Nephron progenitor cell (in vitro differentiated cells): ENCODE measurements at places on chromosomes 5 and 9.

GRCh38 chr5:6634788-6635430 lies 1.7 kb downstream of the SRD5A1 start:
- H3K36me3 ChIP-seq = peaks cover 19% of the 10 kb centered on the region
- H3K4me1 ChIP-seq = peaks cover 39% of the 10 kb centered on the region
- H3K27ac ChIP-seq = no peak overlapping the region
- DNase-seq = no peak
- H3K27me3 ChIP-seq = peaks cover 3% of the 10 kb centered on the region

DNA sequence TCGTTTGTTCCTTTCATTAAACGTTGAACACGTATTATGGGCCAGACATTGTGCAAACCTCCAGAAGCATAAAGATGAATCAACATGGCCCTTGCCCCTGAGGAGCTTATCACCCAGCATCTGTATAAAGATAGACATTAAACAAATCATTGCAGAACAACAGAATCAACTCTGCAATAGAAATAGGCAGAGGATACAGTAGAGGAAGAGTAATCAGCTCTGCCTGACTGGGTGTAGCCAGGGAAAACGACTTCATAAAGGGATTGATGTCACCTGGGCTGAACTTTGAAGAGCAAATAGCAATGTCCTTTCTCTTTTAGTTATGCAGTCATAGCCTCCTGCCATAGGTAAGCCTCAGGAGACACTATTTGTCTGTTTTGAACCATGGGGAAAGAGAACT lies 13.4 kb downstream of the RGS7BP start:
- H3K36me3 ChIP-seq = no peaks in the 10 kb centered on the region
- no peak for DNase-seq
- H3K27me3 ChIP-seq = peaks cover 10% of the 10 kb centered on the region
- no peak overlapping the region for H3K4me3 ChIP-seq
- H3K27ac ChIP-seq = no peak overlapping the region

GRCh38 chr9:34638138-34638445 lies 505 bp upstream of the SIGMAR1 start:
- peaks cover 31% of the 10 kb centered on the region for H3K4me1 ChIP-seq
- no peak for DNase-seq
- H3K4me3 ChIP-seq = peak overlapping the region; percentile 87
- peaks cover 4% of the 10 kb centered on the region for H3K36me3 ChIP-seq
- no peak overlapping the region for H3K27ac ChIP-seq

DNA sequence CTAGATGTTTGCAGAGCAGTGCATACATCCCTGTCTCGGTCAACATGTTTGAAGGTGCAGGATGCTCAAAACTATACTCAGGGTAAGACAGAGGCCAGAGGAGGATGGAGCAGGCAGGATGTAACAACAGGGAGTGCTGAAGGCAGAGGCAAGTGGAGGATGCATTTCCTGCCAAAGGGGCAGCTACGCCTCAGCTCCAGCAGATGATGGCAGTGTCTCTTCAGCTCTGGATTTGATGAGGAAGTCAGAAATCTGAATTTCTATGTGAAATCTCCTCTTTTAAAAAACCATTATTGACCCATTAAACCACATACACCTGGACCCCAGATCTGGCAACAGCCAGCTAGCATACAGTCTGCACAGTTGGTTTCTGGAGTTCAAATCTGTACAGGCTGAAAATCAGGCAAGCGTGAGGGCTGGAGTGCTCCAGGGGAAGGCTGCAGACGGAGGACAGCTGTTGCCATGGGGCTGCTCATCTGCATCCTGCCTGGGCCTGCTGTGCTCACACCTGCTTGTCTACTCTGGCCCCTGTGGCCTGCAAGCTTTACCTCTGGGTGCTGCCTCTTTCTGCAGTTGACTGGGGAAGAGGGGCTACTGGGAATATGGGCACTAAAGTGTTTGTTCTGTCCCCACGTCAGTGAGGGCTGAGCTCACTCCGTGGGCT lies 152.9 kb upstream of the SLC28A3 start:
- H3K36me3 ChIP-seq = no peaks in the 10 kb centered on the region
- H3K4me1 ChIP-seq = peaks cover 31% of the 10 kb centered on the region
- H3K27me3 ChIP-seq = no peaks in the 10 kb centered on the region
- peak; percentile 15 for DNase-seq
- H3K4me3 ChIP-seq = no peak overlapping the region

DNA sequence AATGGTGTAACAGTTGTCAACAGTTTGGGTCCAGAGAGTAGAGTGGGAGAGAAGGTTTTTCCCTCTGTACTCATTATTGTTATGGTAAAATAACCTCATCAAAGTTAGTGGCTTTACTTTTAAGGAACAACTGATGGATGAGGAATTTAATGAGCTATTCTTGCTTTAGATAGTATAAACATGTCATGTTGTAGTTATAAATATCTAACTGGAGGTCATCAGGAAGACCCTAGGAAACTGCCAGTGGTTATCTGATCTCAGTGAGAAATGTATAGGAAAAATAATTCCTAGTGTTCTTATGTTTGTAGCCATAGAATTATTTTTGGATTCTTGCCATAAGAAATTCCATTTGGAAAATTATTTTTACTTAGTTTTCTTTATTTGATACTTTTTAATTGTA lies 4.1 kb downstream of the ERCC6L2 start:
- peaks cover 11% of the 10 kb centered on the region for H3K4me1 ChIP-seq
- no peaks in the 10 kb centered on the region for H3K27me3 ChIP-seq
- DNase-seq = no peak
- peaks cover 40% of the 10 kb centered on the region for H3K36me3 ChIP-seq
- H3K4me3 ChIP-seq = no peak overlapping the region

- H3K4me3 ChIP-seq = no peak overlapping the region
- peaks cover 54% of the 10 kb centered on the region for H3K4me1 ChIP-seq
- H3K27me3 ChIP-seq = peaks cover 4% of the 10 kb centered on the region
- peaks cover 10% of the 10 kb centered on the region for H3K36me3 ChIP-seq
- peak; percentile 24 for DNase-seq
- H3K27ac ChIP-seq = peak overlapping the region; percentile 30
Measured at GRCh38 chr5:153860195-153860886, 178.4 kb downstream of the FAM114A2 start.

GRCh38 chr9:1490341-1491232 lies 440.4 kb downstream of the DMRT2 start:
- peaks cover 9% of the 10 kb centered on the region for H3K4me1 ChIP-seq
- no peak overlapping the region for H3K4me3 ChIP-seq
- H3K27ac ChIP-seq = no peak overlapping the region
- H3K36me3 ChIP-seq = no peaks in the 10 kb centered on the region
- no peak for DNase-seq
- no peaks in the 10 kb centered on the region for H3K27me3 ChIP-seq

DNA sequence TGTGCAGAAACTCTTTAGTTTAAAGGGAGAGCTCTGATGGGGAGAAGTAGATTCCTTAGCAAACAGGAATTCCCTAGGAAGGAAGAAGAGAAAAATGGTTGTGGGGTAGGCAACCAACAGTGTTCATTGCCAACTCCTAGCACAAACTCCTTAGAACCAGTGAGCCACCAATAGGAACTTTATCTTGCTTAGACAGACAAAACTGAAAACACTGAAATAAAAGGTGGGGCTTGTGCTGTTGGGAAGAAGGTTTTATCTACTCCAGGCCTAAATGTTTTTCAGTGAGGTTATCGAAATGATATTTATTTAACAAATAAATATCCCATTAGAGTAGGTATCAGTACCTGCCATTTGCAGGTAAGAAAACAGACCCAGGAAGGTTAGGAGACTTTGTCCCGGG lies 7.7 kb upstream of the GLRX start:
- no peak overlapping the region for H3K4me3 ChIP-seq
- H3K4me1 ChIP-seq = peaks cover 49% of the 10 kb centered on the region
- DNase-seq = no peak
- no peaks in the 10 kb centered on the region for H3K36me3 ChIP-seq
- no peak overlapping the region for H3K27ac ChIP-seq
- H3K27me3 ChIP-seq = peaks cover 11% of the 10 kb centered on the region

- peaks cover 17% of the 10 kb centered on the region for H3K4me1 ChIP-seq
- no peak for DNase-seq
- no peaks in the 10 kb centered on the region for H3K36me3 ChIP-seq
Measured at GRCh38 chr5:74169701-74170100, 470.8 kb downstream of the ENC1 start.

- H3K27me3 ChIP-seq = no peaks in the 10 kb centered on the region
- H3K4me1 ChIP-seq = no peaks in the 10 kb centered on the region
- no peak overlapping the region for H3K27ac ChIP-seq
- H3K4me3 ChIP-seq = no peak overlapping the region
Measured at GRCh38 chr9:6270896-6271295, 55.3 kb downstream of the IL33 start.
